Fibroblast of the conjunctiva (primary cell): ENCODE measurements at places on chromosomes 1 and 21.
A peak's percentile ranks its signal among the peaks of the same experiment; 100 is the strongest.

DNA sequence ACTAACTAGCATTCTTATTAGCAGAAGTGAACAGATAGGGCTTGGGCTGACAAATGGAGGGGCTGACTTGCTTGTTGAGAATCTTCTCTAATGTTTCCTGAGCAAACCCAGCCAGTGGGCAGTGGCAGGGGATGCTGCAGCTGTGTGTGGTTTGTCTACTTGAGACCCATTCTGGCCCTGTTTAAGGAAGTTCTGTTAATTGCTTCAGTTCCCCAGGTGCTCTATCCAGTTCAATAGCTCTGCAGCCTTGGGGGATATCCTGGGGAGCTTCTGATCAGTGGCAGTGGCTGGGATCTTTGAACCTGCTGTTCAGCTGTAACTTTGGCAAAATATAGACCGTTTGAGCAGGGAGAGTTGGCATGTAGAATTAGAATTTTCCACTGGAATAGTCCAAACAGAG, 137.4 kb downstream of the ZNF326 start:
- DNase-seq, result no peak

DNA sequence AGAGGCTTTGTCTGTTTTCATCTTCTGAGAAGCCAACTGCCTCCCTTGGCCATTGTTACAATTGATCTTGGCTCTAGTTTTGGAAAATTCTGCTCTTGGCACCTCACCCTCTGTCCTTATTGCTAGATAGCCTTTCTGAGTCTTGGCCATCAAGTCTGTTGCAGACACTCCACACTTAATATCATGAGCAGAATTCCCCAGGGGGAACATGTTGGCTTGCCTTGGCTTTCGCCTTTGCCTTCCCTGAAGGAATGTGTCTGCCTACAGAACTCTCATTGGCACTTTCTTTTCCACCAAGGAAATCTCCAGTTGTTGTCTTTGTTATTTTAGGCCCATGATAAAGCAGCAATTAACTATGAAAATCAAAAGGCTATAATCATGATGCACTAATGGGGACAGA, 42.7 kb upstream of the LDLRAP1 start:
- DNase-seq, result no peak

DNA sequence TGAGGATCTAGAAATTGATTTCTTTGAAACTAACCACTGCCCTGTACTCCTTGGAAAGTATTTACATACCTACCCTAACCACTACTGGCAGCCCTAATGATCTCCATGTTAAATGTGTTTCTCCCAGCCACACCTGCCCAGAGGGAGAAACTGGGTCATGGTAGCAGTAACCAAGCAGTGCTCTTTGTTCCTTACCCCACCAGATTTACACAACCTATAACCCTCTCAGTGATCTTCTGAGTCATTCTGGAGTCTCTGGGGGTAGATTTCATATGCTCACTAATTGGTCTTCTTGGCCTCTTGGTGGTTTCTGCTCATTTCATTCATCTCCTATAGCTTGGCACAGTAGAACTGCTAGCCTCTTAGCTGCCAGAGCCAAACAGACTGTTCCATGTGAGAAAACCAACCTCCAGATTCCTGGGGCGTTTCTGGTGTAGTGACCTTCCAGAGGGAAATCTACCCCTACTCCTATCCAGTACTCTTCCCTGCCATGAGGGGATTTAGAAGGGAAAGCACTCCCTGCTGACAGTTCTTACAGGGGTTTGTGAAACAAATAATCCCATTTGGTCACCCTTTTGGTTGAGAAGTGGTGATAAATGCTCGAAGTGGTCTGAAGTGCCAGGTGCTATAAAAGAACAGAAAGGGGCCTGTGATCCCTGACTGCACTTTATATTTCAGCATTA, 36.2 kb upstream of the LRIG2 start:
- DNase-seq, result no peak

- no peak for DNase-seq
These were observed 62.9 kb upstream of the SDC3 start for GRCh38 chr1:30971496-30971895.

DNA sequence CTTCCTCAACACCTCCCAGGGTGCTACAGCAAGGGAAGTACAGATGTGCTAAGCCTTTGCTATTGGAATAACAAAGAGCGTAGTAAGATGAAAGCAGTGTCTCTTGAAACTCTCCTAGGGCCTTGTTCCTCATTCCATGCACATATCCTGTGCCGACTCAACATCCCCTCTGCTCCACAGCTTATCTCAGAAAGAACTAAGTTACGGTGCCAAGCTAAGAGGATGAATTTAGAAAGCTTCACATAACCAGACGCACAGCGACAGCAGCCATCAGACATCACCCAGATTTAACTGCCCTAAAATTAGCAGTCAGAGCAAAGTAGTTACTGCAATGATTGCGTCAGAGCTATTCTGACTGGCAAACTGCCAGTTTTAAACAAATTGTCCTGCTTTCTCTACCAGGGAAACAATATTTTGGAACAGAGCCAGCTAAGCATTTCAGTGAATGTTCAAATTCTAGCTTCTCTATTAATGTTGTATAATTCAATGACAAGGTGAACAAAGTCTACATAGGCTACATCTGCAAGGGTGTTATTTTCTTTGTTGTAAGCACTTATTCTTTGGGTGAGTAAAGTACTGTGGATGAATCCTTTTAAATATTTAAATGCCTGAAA, 9.5 kb downstream of the SIPA1L2 start:
- DNase-seq, result no peak

- DNase-seq, result no peak
These were observed 469.0 kb upstream of the VAMP3 start for GRCh38 chr1:7302126-7302525.

DNA sequence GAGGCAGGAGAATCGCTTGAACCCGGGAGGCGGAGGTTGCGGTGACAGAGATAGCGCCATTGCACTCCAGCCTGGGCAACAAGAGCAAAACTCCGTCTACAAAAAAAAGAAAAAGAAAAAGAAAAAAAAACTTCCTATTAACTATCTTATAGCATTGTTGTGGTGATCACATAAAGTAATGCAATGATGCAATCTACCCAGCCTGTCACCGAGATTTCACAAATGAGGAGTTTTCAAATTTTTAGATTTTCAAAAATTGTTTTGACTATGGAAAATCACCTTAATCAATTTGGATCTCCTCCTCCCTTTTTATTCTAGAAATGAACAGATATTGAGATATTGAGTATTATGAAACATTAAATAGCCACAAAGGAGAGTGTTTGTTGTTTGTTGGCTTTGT, 8.0 kb downstream of the FMO5 start:
- no peak for DNase-seq

DNA sequence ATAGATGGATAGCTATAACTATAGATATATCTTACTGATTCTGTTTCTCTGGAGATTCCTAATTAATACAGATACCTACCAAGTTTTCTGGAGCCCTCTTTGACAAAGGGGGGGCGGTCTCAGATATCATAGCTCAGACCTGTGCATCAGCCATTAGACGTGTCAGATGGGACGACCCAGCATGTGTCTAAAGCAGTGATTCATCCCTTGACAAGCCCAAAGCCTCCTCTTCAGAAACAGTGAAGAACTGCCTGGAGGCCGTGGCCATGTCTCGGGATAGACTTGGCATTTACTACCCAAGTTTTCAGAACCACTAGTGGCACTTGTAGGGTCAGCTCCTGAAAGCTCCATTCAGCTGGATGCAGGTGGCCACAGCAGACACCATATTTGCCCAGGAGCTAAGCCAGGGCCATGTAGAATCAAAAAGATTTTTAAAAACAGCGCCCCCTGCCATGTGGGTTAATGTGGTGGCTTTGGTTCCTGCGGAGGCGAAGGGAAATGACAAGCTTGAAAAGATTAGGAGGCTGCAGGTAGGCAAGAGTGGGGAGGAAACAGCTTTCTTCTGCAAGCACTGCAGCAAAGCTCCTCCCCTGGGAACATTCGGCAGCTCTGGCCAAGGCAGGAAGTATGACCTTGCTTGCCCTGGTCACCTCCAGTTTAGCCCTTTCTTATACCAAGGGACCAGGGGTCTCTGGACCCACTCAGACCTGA, 82.2 kb downstream of the FBXO2 start:
- no peak for DNase-seq

DNA sequence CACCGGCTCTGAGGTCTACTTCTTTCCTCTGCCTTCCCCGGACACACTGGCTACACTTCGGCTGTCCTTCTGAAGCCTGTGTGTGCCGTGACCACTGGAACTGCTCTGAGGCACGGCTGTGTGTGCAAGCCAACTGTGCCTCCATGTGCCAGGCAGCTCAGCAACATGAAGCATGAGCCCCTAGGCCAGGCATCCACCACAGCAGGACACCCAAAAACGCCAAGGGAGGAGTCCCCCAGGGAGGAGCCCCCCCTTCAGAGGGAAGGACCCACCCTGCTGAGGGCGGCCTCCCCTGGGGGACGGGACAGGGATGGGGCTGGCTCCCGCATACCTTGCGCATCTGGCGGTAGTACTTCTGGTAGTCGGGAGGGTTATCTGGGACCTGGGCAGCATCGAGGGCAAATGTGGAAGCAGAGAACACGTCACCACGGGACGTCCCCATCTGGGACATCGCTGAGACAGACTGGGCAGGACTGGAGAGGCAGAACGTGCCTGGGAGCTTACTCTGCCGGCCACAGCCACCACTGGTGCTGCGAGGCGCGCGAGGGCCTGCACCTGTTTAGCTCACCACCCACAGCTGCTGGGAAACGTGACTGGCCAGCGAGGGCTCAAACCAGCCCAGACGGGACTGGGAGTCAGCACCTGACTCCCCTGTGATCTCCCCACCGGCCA, 20.5 kb downstream of the LSS start:
- no peak for DNase-seq

- no peak for DNase-seq
These were observed 244.3 kb upstream of the NRIP1 start for GRCh38 chr21:15309022-15309590.

DNA sequence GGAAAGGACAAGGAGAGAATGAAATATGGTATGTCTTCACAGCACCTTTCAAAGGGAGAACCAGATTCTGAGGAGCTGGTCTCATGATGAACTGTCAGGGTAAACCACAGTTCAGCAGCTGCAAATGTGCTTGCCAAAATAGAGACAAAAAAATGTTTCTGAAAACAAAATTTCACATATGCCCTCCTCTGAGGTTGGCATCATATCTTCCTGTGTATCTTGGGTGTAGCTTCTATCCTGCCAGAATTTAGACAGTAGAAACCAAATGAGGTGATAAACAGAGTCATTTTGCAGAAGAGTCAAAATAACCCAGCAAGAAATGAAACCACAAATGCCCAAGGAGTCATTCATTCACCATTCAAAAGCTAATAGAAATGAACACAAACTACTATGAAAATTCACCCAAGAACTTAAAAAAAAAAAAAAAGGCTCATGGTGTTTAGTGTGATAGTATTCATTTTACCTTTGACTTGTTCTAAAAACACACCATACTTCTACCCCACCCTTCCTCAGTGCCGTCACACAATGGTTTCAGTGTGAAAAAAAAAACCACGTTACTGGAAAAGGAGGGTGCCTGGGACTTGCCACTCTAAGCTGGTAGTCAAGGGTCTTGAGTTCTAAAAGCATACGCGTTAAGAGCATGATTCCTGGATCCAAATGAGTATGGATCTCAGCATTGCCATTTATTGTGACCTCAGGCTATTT, 18.5 kb downstream of the SELL start:
- DNase-seq, result no peak

DNA sequence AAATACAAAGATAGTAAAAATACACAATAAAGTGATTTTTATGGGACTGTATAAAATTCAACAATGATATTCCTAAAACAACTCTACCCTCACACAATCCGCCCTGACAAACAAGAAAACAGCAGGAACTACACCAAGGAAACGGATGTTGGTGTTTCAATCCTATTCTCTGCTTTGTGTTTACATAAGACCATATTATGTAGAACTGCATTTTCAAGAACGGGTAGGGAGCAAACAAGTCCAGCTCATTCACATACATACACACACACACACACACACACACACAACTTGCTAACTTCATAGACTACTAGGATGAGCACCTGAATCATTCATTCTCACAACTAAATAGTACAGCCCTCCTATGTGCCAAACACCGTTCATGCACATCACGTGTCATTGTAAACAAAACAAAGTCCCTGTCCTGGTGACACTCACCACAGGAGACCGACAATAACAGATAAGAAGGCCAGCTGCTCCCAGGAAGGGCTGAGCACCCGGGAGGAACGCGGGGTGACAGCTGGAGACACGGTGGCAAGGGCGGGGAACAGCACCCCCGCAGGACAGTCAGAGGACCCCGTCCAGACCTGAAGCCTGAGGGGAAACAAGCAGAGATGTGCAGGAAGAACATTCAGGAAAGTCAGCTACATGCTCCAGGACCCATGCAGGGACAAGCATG, 43.0 kb downstream of the NPHP4 start:
- no peak for DNase-seq

- peak; percentile 47 for DNase-seq
These were observed 13.9 kb downstream of the NT5C1A start for GRCh38 chr1:39657923-39658485.

DNA sequence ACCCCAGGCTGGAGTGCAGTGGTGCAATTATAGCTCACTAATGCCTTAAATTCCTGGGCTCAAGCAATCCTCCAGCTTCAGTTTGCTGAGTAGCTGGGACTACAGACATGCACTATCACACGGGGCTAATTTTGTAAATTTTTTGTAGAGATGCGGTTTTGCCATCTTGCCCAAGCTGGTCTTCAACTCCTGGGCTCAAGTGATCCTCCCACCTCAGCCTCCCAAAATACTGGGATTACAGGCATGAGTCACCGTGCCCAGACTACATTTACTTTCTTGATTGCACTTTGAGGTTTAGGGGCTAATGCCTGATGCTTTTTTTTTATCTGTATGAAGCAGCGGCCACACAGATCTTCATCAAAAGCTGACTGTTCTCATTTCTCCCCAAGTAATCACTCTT, 124.6 kb downstream of the KIF26B start:
- no peak for DNase-seq

DNA sequence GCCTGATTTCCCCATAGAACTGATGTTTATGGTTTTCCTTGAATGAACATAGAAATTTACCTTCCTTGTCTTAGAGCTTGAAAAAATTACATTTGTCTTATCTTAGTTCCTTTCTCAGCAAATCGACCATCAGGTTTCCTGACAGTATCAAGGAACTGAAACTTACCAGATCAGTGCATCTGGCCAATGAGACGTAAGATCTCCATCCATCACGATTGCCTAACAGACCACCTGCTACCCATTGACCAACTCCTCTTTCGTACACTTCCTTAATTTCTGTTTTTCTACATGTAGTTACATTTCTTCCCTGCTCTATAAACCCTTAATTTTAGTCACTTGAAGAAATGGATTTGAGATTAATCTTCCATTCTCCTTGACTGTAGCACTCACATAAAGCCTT, 57.4 kb upstream of the TMPRSS15 start:
- no peak for DNase-seq

- DNase-seq, result no peak
These were observed 143.3 kb downstream of the GREM2 start for GRCh38 chr1:240468656-240469055.

DNA sequence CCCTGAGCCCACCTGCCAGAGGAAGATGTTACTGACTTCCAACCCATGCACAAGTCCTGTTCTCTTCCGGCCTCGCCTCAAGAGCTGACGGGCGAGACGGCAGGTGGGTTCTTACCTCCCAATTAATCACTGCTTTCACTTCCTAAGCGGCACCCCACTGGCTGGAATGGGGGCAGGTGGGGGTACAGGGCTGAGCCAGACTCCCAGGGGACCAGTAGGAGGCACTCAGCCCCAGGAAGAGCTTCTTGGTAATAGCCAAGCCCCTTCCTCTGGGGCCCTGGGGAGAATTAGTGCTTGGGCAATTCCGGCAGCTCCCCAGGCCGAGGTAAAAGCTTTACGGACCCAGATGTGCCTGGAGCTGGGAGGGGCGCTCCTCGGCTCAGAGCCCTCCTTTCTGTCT, 9.7 kb downstream of the CNTN2 start:
- no peak for DNase-seq
